ENCODE measurements at places on chromosomes 16 and 17. TPM values are rescaled to one million over a fixed set of nuclear protein-coding genes. Genes with fewer than 3 reads are reported as not detected.

Gene LRRC36
- total RNA-seq = 0.64 TPM

Gene CRHR1
- total RNA-seq = not detected

Gene TEKT5
- total RNA-seq = 0.15 TPM

Gene STXBP4
- 5.3 TPM for total RNA-seq

Gene MAPT
- total RNA-seq = 0.57 TPM

Gene KRTAP3-3
- not detected for total RNA-seq

Gene TRPV2
- total RNA-seq = 24.8 TPM

Gene CACNG4
- not detected for total RNA-seq

Gene CDK3
- total RNA-seq = 3.1 TPM

Gene CACNA1H
- total RNA-seq = 0.84 TPM

Gene IRX6
- total RNA-seq = not detected

Gene SDK2
- 0.27 TPM for total RNA-seq

Gene DNAAF1
- not detected for total RNA-seq

DNA sequence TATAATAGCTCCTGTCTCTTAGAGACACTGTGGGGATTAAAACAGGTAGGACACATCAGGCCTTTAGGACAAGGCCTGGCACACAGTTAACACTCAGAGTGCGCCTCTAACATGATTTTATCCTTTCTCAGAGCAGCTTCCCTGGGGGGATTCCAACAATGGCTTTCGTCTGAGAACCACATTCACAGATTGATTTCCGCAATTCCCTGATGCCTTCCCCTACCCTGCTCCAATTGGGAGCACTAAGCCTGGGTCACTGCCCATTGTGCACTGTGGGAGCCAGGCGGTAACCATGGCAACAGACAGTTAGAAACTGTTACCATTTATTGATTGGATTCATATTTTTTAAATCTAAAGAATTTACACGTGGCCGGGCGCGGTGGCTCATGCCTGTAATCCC lies 5.9 kb upstream of the ALKBH5 start:
- H3K36me3 ChIP-seq = no peaks in the 10 kb centered on the region
- no peak overlapping the region for H3K27ac ChIP-seq
- H3K4me3 ChIP-seq = no peak overlapping the region
- DNase-seq = no peak
- H3K4me1 ChIP-seq = peaks cover 18% of the 10 kb centered on the region

DNA sequence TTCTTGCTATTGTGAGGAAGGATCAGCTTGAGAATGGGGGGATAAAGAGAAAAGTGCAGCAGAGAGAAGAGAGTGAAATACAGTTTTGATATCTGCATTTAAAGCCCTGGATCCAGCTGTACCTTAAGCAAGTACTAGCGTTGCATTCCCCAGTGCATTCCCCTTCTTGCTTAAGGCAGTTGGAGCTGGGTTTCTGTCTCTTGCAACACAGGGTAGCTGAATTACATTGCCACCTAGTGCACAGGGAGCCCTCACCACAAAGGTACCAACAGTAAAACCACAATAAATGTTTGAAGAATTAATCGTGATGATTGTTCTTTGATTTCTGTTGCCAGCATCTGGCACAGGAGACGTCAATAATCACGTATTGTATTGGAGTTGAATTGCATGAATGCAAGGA lies 588.7 kb downstream of the RBFOX1 start:
- no peak overlapping the region for H3K4me3 ChIP-seq
- no peak for DNase-seq
- no peaks in the 10 kb centered on the region for H3K4me1 ChIP-seq
- no peaks in the 10 kb centered on the region for H3K36me3 ChIP-seq
- H3K27me3 ChIP-seq = no peaks in the 10 kb centered on the region

DNA sequence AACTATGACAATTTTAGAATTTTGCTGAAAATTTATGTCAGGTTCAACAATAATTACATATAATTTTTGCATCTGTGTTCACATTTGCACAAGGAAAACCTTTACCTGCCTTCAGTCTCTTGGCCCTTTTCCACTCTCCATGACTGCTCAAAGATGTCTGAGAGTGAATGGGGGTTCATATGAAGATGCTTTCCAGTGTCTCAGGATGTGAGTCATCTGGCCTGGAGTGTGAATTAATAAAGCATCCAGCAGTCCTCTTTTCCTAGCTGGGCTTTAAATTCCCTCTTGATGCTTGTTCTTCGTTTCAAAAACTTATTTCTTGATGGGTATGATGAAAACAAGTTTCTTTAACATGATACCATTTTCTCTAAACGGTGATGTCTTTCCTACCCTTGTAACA lies 99.9 kb downstream of the CDK5R1 start:
- peaks cover 2% of the 10 kb centered on the region for H3K4me1 ChIP-seq
- no peak overlapping the region for H3K27ac ChIP-seq
- no peaks in the 10 kb centered on the region for H3K27me3 ChIP-seq
- H3K4me3 ChIP-seq = no peak overlapping the region
- H3K36me3 ChIP-seq = peaks cover 9% of the 10 kb centered on the region

- H3K4me3 ChIP-seq = no peak overlapping the region
- H3K36me3 ChIP-seq = no peaks in the 10 kb centered on the region
- peaks cover 21% of the 10 kb centered on the region for H3K27me3 ChIP-seq
- H3K4me1 ChIP-seq = peaks cover 7% of the 10 kb centered on the region
- DNase-seq = no peak
Measured at GRCh38 chr17:83101805-83102480, 22.5 kb downstream of the METRNL start.

DNA sequence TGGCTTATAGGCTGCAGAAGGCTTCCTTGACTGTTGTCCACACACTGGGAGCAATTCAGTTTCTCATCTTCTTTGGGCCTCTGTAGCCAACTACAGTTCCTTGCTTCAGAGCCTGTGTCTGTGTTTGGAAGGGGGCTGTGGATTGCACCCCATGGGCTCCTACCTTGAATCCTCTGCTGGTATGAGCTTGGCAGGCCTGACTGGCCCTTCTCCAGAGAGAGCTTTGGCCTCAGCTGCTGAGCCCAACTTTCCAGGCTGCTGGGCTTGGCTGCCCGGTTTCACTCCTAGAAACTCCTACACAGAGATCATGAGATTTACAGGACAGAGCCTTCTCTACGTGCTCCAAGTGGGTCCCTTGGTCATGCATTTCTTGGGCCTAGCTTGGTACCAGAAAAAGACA lies 354.4 kb downstream of the SNX29 start:
- DNase-seq = no peak
- no peak overlapping the region for H3K27ac ChIP-seq
- H3K36me3 ChIP-seq = peaks cover 3% of the 10 kb centered on the region
- no peak overlapping the region for H3K4me3 ChIP-seq

GRCh38 chr17:64998436-64999190 lies 57.9 kb downstream of the GNA13 start:
- H3K27me3 ChIP-seq = no peaks in the 10 kb centered on the region
- DNase-seq = no peak
- H3K36me3 ChIP-seq = no peaks in the 10 kb centered on the region
- no peak overlapping the region for H3K27ac ChIP-seq
- no peak overlapping the region for H3K4me3 ChIP-seq

- no peak overlapping the region for H3K4me3 ChIP-seq
- H3K27me3 ChIP-seq = no peaks in the 10 kb centered on the region
- H3K27ac ChIP-seq = peak overlapping the region; percentile 25
Measured at GRCh38 chr17:42133461-42134041, 10.9 kb downstream of the HSPB9 start.

- DNase-seq = no peak
- no peak overlapping the region for H3K27ac ChIP-seq
- no peak overlapping the region for H3K4me3 ChIP-seq
- H3K27me3 ChIP-seq = no peaks in the 10 kb centered on the region
- no peaks in the 10 kb centered on the region for H3K4me1 ChIP-seq
- peaks cover 31% of the 10 kb centered on the region for H3K36me3 ChIP-seq
Measured at GRCh38 chr16:74450236-74450635, 29.0 kb upstream of the CLEC18B start.

DNA sequence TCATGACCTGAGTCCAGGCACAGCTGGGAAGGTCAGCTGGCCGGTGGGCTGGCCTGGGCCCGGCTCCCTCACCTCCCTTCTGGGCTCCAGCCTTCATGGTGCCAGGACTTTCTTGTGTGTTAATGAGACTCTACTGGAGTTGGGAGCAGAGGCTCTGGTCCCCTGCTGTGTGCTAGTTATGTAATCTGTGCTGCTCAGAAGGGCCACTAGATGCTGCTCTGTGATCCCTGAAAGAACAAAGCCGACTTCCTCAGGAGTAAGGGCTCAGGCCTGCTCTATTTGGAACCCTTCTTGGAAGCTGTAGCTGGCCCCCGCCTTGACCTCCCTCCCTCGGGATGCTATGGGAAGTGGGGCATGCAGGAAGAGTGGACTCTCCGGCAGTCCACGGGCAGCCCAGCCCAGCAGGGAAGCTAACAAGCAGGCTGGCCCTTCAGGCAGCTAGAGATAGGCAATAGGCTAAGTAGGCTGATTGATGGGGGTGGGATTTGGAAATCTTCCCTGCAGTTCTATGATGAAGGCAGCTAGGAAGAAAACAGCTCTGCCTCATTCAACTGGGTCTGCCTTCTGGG lies 3.3 kb upstream of the CDK5R1 start:
- H3K4me3 ChIP-seq = no peak overlapping the region
- DNase-seq = peak; percentile 61

DNA sequence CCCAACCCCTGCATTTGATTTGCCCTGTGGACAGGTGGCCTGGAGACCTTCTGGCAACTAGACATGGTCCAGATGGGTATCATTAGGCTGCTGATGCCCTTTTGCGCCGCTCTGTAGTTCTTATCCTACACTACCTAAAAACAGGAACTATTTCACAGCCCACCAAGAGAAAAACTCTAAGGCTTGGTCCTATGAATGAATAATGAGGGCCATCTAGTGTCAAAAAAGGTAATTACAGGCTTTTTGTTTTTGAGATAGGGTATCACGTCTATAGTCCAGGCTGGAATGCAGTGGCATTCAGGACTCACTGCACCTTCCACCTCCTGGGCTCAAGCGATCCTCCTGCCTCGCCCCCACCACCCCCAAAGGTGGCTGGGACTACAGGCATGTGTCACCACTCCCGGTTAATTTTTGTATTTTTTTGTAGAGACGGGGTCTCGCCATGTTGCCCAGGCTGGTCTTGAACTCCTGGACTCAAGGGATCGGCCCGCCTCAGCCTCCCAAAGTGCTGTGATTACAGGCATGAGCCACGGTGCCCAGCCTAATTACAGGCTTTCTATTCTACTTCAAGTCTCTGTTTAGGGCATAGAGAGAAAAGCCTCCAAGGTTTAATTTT lies 20.9 kb downstream of the COIL start:
- no peak overlapping the region for H3K4me3 ChIP-seq
- H3K27me3 ChIP-seq = no peaks in the 10 kb centered on the region
- DNase-seq = no peak
- H3K36me3 ChIP-seq = peaks cover 44% of the 10 kb centered on the region

DNA sequence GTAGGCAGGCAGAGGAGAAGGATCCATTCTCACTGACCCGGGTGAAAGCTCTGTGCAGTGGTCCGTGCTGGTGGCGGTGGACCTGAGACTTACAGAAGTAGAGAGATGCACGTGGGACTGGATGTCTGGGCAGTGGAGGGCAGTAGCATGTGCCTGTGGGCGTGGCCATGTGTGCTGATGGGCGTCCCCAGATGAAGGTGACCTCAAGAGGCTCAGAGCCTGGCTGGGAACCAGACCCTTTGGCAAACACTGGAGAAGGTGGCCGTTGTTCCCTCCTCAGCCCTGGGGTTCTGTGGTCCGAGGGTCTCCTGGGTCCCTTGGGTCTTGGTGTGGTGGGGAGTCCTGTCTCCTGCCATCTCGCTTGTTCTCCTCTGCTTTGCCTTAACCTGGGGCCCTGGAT lies 15.6 kb downstream of the WSCD1 start:
- DNase-seq = no peak
- no peaks in the 10 kb centered on the region for H3K36me3 ChIP-seq
- H3K4me3 ChIP-seq = no peak overlapping the region
- no peaks in the 10 kb centered on the region for H3K4me1 ChIP-seq

DNA sequence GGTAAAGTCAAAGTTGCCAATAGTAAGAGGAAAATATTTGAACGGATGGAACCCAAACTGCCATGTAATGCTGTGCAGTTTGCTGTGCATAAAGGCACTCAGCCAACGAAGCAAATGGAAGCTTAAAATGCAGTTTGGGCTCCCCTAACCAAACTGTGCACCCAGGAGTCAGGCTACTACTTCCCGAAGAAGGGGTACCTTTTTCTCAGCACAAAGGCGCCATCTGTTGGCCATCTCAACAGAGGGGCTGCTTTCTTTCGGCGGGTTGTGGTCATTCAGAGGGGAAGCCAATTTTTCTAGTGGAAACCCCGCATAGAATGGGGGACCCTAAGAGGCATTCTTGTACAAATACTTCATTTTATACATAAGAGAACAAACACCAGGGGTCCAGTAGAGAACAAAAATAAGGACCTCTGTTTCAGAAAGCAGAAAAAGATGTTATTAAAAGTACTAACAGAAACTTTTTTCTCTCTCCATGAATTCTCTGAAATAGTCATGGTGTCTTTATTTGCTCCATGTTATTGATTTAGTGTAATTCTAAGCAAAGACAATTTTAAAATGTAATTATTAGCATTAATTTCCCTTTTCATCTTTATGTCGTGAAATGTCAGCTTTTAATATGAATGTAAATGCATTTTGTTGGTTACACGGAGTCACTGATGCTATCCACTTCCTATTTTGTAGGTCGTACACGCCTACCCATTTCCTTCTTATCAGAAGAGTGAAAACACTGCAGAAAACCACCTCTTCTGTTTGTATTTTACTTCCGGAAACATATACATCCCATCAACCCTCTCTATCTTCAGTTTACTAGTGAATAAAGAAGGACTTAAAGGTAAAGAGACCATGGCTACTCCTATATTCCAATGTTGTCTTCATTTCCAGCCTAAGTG lies 453.3 kb downstream of the KCNJ2 start:
- peak; percentile 34 for DNase-seq
- H3K4me1 ChIP-seq = peaks cover 3% of the 10 kb centered on the region
- H3K27ac ChIP-seq = no peak overlapping the region
- no peaks in the 10 kb centered on the region for H3K27me3 ChIP-seq
- H3K36me3 ChIP-seq = no peaks in the 10 kb centered on the region
- no peak overlapping the region for H3K4me3 ChIP-seq

DNA sequence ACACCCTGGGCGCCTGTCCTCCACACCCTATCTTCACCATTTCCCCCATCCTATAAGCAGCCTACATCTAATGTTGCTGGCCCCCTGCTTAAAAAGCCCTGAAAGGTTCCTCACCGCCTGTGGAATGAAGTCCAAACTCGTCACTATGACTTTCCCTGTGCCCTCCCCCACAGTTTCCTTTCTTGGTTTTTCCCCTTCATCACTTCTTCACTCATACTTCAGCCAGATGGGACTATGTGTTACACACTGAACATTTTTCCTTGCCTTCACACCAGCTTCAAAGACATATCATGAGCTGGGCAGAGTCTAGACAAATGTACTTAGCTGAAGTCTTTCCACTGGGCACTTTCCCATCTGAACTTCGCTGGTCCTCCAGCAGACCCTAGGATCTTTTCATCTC lies 1.5 kb upstream of the MARCHF10 start:
- no peak overlapping the region for H3K4me3 ChIP-seq
- H3K27ac ChIP-seq = no peak overlapping the region
- DNase-seq = no peak
- H3K36me3 ChIP-seq = no peaks in the 10 kb centered on the region
- H3K27me3 ChIP-seq = peaks cover 31% of the 10 kb centered on the region

GRCh38 chr17:56756536-56756935 lies 77.2 kb downstream of the C17orf67 start:
- H3K27me3 ChIP-seq = no peaks in the 10 kb centered on the region
- H3K27ac ChIP-seq = no peak overlapping the region
- DNase-seq = no peak
- H3K4me1 ChIP-seq = peaks cover 26% of the 10 kb centered on the region
- H3K36me3 ChIP-seq = no peaks in the 10 kb centered on the region

- peaks cover 14% of the 10 kb centered on the region for H3K4me1 ChIP-seq
- H3K36me3 ChIP-seq = no peaks in the 10 kb centered on the region
- no peak overlapping the region for H3K27ac ChIP-seq
Measured at GRCh38 chr17:8413328-8413727, 15.7 kb upstream of the RNF222 start.

- no peak overlapping the region for H3K27ac ChIP-seq
- H3K4me1 ChIP-seq = no peaks in the 10 kb centered on the region
- H3K36me3 ChIP-seq = no peaks in the 10 kb centered on the region
- no peak overlapping the region for H3K4me3 ChIP-seq
Measured at GRCh38 chr16:19140396-19140795, 26.6 kb downstream of the ITPRIPL2 start.
